ENCODE measurements at places on chromosomes 12 and 14.

- DNase-seq, result no peak
Observed at GRCh38 chr12:119301379-119301778, 33.1 kb upstream of the CCDC60 start.

DNA sequence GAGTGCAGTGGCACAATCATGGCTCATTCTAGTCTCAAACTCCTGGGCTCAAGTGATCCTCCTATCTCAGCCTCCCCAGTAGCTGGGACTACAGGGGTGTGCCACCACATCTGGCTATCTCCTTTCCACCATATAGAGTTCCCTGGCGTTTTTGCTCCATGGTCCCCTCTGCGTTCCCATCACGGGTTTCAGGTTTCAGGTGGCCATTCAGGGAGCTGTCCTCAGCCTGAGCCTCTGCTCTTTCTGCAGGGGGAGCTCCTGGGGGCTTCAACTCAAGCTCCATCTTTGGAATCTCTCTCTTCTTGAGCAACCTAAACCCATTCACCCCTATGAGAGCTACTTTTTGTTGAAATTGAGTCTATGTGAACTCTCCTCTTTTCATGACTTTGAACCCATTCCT lies 11.6 kb downstream of the SMIM41 start:
- DNase-seq, result peak; percentile 71

GRCh38 chr12:51901881-51902280 lies 5.4 kb upstream of the ACVRL1 start:
- DNase-seq, result no peak

DNA sequence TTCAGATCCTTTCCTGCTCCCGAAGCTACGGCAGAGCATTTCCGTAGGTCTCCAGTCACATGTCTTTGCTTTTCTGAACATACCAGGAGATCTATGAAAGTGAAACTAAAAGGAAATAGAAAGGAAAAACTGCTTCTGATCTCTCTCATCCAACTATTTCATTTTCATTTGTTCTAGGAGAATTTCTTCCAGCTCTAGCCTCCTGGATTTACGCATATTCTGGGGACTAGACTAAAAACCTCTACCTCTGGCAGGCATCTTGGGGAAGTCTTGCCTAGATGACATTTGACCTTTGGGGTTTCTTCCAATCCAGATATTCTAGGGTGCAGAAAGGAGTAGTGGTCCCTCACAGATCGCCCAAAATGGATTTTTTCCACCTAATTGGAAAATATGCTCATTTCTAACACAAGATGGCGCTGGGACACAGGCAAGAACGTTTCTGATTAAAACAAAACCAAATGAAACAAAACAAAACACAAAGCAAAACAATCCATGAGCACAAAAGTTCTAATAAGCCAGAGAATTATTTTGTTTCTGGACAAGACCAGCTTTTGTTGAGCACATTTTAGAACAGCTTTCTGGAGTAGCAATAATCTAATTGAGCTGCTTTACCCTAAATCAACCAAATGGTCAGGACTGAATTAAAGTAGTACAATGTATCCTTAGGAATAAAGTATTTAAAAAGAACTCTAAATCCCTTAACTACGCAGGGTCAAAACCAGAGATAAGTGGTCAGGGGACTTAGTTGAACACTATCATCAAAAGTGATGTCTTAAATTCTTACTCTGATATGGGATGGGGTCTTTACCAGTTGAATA lies 12.3 kb upstream of the PARP11 start:
- DNase-seq, result peak; percentile 49

GRCh38 chr14:53929871-53930715 lies 26.5 kb downstream of the BMP4 start:
- DNase-seq, result peak; percentile 78

DNA sequence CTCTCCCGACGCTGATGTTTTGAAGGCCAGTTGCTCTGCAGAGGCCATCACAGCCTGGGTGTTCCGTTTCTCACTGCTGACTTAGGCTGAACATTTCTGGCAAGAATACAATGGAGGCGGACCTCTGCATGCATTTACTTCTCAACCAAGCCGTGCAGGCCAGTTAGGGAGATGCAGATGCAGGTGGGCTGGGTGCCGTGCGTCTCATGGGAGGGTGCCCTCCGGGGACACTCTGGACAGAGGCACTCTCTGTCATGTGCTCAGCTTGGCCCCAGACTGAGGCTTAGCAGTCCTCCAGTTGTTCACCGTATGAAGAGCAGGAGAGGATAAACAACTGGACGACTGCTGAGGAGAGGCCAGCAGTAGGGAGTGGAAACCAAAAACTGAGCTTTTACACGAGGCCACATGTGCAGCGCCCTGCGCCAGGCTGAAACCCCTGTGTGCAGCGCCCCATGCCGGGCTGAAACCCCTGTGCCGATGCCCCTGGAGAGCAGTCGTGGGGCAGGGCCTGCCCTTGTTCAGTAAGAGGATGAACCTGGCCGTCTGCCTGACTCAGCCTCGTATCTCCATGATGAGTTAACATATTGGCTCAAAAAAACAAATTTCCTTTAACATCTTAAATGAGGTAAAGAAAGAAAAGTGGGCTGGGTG lies 32.3 kb downstream of the DDX51 start:
- no peak for DNase-seq

DNA sequence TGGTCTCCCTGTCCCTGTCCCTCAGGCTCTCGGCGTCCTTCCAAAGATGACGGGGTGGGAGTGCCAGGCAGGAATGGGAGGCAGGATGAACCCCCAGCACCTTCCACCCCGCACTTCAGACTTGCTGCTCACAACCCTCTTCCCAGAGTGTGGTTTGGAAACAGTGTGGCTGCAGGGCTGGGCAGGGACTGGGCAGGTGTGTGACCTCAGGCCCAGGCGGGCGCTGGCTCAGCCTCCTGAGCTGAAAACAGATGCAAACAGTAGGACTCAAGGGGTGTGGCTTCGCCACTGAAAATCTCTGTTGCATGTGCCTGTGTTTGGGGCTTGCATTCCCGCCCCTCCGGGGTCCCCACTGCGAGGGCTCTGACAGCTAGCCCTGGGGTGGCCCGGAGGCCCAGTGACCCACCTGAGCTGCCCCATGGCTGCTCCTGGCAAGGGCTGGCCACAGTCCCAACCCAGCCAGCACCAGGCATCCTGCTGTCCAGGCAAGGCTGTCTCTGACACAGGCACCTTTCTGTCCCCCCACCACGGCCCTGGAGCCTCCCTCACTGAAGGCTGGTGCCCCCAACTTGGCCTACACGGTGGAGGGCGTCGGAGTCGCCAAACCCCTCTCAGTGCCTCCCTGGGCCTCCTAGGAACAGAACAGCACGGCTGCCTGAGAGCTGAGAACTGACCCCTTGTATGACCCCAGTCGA lies 46.1 kb downstream of the BEGAIN start:
- DNase-seq, result peak; percentile 65

DNA sequence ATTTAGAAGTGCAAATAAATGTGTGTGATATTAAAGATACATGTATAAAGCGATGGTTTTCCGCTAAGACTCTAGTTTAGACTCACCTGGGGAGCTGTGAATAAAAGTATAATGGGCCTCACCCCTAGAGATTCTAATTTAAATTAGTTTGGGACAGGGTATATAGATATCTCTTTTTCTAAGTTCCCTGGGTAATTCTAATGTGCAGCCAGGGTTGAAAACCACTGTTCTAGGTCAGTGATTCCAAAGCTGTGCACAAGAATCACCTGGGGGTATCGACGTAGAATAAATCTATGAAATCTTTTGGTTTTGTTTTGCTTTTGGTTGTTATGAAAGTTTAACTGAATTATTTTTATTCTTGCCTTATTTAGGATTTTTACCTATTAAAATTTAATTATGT lies 302.1 kb downstream of the KCNH5 start:
- no peak for DNase-seq

GRCh38 chr14:91089958-91090535 lies 23.8 kb upstream of the DGLUCY start:
- no peak for DNase-seq

- DNase-seq, result no peak
Observed at GRCh38 chr14:50620341-50620740, 47.8 kb downstream of the SAV1 start.

DNA sequence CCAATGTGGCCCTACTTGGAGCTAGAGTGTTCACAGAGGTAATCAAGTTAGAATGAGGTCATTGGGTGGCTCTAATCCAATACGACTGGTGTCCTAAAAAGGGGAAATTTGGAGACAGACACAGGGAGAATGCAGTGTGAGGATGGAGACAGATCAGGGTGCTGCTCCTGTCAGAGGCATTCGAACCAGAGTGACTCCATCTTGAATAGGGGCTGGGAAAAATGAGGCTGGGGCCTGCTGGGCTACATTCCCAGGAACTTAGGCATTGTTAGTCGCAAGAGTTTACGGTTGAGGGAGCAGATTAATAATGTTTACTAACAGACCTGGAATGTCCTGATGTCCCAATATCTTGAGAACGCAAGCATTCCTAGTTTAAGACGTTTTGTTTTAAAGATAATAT lies 20.2 kb downstream of the TNFAIP2 start:
- no peak for DNase-seq

- no peak for DNase-seq
Observed at GRCh38 chr12:39429809-39430208, 13.1 kb downstream of the KIF21A start.

GRCh38 chr14:25394356-25394755 lies 344.4 kb upstream of the STXBP6 start:
- DNase-seq, result no peak

Data from H7 (cell line).